ENCODE measurements at places on chromosomes 1 and 21. TPM values are rescaled to one million over a fixed set of nuclear protein-coding genes. Genes with fewer than 3 reads are reported as not detected.

FMO1 gene
- total RNA-seq = 14.1 TPM

DNA sequence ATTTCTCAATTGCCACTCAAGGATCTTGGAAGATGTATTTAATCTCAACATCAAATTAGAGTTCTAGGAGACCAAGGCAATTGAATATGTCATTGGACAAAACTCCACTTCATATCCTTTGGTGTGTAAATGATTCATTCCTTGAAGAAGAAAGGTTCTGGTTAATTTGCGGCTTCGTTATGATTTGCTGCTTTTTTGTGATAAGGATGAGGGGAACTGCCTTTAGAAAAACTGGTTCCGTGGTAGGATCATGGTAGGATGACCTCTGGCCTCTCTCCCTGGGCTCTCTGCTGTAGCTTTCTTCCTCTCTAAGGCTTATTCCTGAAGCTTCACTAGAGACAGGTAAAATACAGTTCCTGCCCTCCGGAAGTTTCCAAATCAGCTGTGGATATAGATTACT lies 51.5 kb upstream of the ERRFI1 start:
- no peak for DNase-seq

DNA sequence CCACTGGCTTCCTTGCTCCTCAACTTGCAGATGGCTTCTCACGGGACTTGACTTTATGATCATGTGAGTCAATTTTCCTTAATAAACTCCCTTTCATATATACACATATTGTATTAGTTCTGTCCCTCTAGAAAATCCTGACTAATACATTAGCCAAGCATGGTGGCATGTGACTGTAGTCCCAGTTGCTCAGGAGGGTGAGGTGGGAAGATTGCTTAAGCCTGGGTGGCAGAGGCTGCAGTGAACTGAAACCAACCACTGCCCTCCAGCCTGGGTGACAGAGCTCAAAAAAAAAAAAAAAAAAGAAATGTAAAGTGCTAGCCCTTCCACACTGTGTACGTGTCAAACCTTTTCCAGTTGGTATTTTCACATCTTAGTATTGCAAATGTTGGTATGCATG lies 857.0 kb downstream of the LTN1 start:
- no peak for DNase-seq

- DNase-seq = no peak
These were observed 104.1 kb downstream of the CSMD2 start for GRCh38 chr1:34060901-34061415.

DNA sequence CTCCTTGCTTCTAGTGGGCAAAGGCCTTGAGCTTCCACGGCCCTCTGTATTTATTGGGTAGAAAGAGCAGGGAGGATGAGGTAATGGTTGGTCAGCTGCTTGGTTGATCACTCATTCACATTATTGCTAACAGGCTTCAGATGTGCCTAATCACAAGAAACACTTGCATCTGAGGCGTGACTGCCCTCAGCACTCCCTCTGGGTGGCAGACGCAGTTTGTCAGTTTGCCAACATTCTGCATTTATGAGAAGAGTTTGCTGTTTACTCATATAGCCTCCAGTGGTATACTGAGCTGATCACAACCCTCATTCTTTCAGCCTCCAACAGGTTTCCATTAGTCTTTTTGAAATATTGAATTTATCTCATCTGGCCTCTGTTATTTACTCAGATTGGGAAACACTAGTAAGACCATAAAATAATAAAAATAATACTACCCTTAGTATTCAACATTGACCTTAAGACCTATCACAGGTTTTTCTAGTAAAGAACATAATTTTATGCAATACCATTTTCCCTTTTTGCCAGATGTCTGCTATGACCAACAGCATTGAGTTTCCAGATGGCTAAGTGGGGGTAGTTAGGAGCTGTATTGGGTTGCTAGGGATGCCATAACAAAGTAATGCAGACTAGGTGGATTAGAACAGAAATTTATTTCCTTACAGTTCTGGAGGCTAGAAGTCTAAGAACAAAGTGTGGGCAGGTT lies 53.3 kb downstream of the PTGFR start:
- DNase-seq = no peak

All from uterus (tissue), 4 donors.